Esophagus (tissue), 2 donors: ENCODE measurements at places on chromosomes 1 and 21. TPM values are rescaled to one million over a fixed set of nuclear protein-coding genes. Genes with fewer than 3 reads are reported as not detected.

TAS1R1 gene
- polyA plus RNA-seq: 0.04 TPM

GJA8 gene
- polyA plus RNA-seq: not detected

MAP3K6 gene
- 110 TPM for polyA plus RNA-seq

CHI3L1 gene
- polyA plus RNA-seq: 19.6 TPM

MYOCOS gene
- not detected for polyA plus RNA-seq

FAM43B gene
- 0.12 TPM for polyA plus RNA-seq

PADI2 gene
- 0.58 TPM for polyA plus RNA-seq

FAM229A gene
- polyA plus RNA-seq: 5.9 TPM

CSF3R gene
- polyA plus RNA-seq: 1.9 TPM

ANGPTL1 gene
- 3.3 TPM for polyA plus RNA-seq

RNF186 gene
- polyA plus RNA-seq: not detected

CD34 gene
- 3.8 TPM for polyA plus RNA-seq

FCRL2 gene
- 0.18 TPM for polyA plus RNA-seq

TRIM63 gene
- polyA plus RNA-seq: 0.19 TPM

ATXN7L2 gene
- 6.4 TPM for polyA plus RNA-seq

KCNE1 gene
- 0.12 TPM for polyA plus RNA-seq

AVPR1B gene
- polyA plus RNA-seq: not detected

LHX8 gene
- 0.28 TPM for polyA plus RNA-seq

LCE1A gene
- polyA plus RNA-seq: not detected

CNTN2 gene
- polyA plus RNA-seq: 0.06 TPM

EVI5 gene
- 1.6 TPM for polyA plus RNA-seq

REN gene
- polyA plus RNA-seq: 0.27 TPM

GBP7 gene
- polyA plus RNA-seq: not detected

ARHGEF10L gene
- 64.4 TPM for polyA plus RNA-seq

SLC37A1 gene
- polyA plus RNA-seq: 14.1 TPM

RYR2 gene
- polyA plus RNA-seq: 0.35 TPM

NAXE gene
- 70.9 TPM for polyA plus RNA-seq

THEM5 gene
- polyA plus RNA-seq: 1.5 TPM

GBP4 gene
- 3.5 TPM for polyA plus RNA-seq

LCE1C gene
- not detected for polyA plus RNA-seq

FNDC10 gene
- polyA plus RNA-seq: 7.5 TPM

TNNT2 gene
- 7.5 TPM for polyA plus RNA-seq

NES gene
- polyA plus RNA-seq: 2.4 TPM

B3GALT5 gene
- polyA plus RNA-seq: 0.49 TPM

PLA2G2C gene
- 0.07 TPM for polyA plus RNA-seq

BTBD19 gene
- 1.3 TPM for polyA plus RNA-seq

HLX gene
- polyA plus RNA-seq: 1.4 TPM

RPE65 gene
- not detected for polyA plus RNA-seq

FAM72B gene
- 2.2 TPM for polyA plus RNA-seq

GGPS1 gene
- polyA plus RNA-seq: 19.6 TPM

FBXO28 gene
- 13.2 TPM for polyA plus RNA-seq

FASLG gene
- polyA plus RNA-seq: 0.19 TPM

KIAA1614 gene
- polyA plus RNA-seq: 1.0 TPM

CRYAA gene
- not detected for polyA plus RNA-seq

HSD3B1 gene
- polyA plus RNA-seq: not detected

SNRNP40 gene
- 8.7 TPM for polyA plus RNA-seq

CYP2J2 gene
- 9.5 TPM for polyA plus RNA-seq

AADACL4 gene
- polyA plus RNA-seq: not detected

SERINC2 gene
- 84.2 TPM for polyA plus RNA-seq

BNIPL gene
- 111 TPM for polyA plus RNA-seq

RGS8 gene
- polyA plus RNA-seq: not detected

ADGRL4 gene
- polyA plus RNA-seq: 2.4 TPM

CYP4B1 gene
- polyA plus RNA-seq: 40.4 TPM

COL6A1 gene
- polyA plus RNA-seq: 123 TPM

C1orf185 gene
- polyA plus RNA-seq: not detected

LCE1D gene
- not detected for polyA plus RNA-seq

SUMO3 gene
- 36.5 TPM for polyA plus RNA-seq

MYCL gene
- polyA plus RNA-seq: 5.1 TPM
